ENCODE measurements at places on chromosomes 7 and 10. TPM values are rescaled to one million over a fixed set of nuclear protein-coding genes. Genes with fewer than 3 reads are reported as not detected.

The MNX1 gene
- 41.9 TPM for total RNA-seq

The OPN1SW gene
- not detected for total RNA-seq

GRCh38 chr10:37488792-37489657 is 363.6 kb downstream of the ANKRD30A start:
- no peak for DNase-seq

- no peak for DNase-seq
Measured at GRCh38 chr10:117621196-117621595, 78.7 kb downstream of the EMX2 start.

DNA sequence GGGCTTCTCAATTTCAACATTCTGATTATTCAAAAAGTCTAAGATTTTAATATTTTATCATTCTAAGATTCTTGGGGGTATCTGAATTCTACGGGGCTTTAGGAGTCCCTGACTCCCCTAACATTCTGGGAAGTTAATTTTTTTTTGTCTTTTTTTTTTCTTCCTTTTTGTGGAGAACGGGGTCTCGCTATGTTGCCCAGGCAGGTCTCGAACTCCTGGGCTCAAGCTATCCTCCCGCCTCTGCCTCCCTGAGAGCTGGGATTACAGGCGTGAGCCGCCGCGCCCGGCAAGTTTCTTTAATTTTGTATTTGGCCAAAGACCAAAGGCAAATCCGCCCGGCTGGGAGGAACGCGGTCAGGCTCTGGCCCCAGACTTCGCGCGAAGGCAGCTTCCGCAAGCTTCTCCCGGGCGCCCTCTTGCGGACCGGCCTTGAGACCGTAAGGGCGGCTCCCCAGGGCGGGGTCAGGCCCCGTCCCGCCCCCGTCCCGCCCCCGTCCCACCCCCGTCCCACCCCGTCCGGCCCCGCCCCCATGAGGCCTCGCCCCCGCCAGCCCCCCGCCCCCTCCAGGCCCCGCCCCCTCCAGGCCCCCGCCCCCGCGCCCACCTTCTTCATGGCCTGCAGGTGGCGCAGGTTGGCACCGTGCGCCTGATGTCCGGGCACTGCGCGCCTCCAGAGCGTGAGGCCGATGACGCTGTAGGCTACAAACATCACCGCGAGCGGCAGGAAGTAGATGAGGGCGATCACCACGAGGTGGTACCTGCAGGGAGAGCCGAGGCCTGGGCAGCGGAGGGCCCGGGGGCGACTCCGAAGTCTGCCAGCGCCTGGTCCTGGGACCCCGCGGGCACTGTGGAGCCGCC is 8.2 kb downstream of the TACR2 start:
- peak; percentile 97 for DNase-seq

DNA sequence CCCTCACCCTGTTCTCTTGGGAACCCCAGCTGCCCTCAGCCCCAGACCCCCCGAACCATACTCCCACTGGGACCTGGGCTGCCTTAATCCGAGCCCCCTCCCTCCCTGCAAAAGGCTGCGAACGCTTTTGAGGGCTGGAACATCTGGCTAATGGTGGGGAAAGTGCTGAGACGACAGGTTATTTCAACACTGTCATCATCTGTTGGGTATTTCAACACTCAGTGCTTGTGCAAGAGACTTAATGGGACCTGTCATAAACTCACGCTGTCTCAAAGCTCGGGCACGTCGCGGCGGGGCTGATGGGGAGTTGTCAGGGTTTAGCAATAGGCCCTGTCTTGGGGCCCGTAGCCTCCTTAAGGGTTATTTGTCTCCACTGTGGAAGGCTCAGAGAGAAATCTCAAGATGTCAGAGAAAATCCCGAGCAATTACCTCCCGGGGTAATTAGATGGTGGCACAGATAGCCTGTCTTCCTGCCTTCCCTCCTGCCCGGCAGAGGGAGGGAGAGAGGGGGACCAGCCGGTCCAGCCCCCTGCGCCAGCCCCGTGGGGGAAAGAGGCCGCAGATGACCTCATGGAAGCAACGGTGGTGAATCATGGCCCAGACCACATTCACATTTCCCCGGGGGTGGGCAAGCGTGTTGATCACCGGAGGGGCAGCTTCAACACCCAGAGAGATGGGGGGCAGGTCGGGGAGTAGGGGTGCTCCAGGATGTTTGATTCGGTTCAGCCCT is 88.7 kb upstream of the MYL10 start:
- DNase-seq, result peak; percentile 77

GRCh38 chr10:94490789-94491039 is 54.9 kb upstream of the HELLS start:
- no peak for DNase-seq

DNA sequence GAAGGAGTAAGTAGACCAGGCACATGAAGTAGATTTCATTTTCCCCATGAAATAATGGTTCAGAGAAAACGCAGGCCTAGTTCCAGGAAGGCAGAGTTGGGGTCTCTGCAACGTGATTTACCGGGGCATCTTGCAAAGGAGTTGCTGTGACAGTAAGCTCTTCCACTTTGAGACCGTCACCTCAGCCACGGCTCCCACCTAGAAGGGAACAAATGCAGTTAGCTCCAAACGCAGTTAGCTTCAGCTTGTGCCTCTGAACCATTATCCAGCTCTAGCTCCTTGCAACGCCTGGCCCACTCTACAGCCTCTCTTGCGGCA is 7.0 kb upstream of the MYO1G start:
- no peak for DNase-seq

All from Peyer's patch (tissue), 4 donors.